CD4-positive, alpha-beta T cell (primary cell): ENCODE measurements at places on chromosomes 16 and 17.

- no peak for DNase-seq
These were observed 36.0 kb downstream of the RTN4RL1 start for GRCh38 chr17:1989135-1989534.

- no peak for DNase-seq
These were observed 179.3 kb downstream of the UTP18 start for GRCh38 chr17:51439395-51440229.

DNA sequence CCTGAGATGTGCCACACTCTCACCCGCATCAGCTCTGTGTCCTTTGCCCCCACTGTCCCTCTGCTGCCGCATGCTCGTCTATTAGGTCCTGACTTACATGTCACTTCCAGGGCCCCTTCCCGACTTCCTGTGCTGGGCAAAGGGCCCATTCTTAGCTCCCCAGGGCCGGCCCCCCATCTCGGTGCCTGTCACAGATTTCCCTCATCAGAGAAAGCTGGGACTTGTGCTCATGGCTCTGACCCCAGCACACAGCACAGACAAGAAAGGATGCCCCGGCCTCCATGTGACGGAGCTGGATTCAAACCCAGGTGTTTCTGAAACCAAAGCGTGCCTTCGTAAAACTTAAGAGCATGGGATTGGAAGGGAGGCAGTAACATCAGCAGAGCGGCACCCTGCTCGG is 5.9 kb upstream of the MAPK7 start:
- no peak for DNase-seq

GRCh38 chr17:68182940-68183551 is 64.8 kb upstream of the AMZ2 start:
- peak; percentile 59 for DNase-seq

GRCh38 chr17:39008633-39009032 is 41.4 kb upstream of the FBXO47 start:
- no peak for DNase-seq

- DNase-seq: no peak
These were observed 22.7 kb downstream of the FAM83G start for GRCh38 chr17:18981642-18982424.

DNA sequence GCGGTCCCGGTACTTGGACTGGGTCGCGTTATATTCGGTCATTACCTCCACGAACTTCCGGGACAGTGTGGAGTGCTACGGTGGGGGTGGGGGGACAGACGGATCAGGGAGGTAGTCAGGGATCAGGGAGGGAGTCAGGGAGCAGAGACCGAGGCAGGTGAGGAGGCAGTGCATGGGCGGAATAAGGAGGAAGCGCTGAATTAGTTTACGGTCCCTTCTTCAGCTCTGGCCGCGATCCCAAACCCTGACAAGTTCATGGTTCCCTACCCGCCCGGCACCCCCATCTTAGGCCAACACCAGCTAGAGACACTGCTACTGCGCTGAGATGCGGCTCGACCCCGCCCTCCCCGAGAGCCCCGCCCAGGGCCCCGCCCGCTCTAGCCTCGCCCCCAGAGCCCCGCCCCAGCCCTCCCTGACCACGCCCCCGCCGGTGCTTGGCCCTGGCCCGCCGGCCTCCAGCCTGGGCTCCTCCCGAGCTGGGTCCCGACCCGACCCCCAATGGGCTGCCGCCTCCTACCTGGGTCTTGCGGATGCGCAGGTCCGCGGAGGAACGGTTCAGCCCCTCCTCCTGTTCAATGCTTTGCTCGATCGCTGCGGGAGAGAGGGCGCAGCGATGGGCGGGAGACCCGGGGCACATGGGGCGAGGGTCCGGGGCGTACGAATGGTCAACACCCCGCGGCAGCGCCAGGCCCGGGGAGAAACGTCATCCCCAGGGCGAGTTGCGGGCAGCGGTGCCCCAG is 12.1 kb downstream of the HSD3B7 start:
- peak; percentile 77 for DNase-seq

DNA sequence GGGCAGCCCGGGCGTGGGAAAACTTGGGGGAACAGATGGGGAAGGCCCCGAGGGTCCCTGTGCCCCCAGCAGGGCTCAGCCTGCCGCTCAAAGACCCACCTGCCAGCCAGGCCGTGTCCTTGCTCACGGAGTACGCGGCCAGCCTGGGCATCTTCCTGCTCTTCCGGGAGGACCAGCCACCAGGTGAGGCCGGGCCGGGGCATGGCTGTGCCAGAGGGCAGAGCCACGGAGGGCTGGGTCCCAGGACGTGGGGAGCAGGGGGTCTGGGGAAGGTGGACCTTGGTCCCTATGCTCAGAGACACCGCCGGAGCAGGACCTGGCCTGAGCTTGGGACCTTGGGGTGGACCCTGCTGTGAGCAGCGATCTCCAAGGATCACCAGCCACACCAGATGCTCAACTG is 509 bp downstream of the ADAD2 start:
- DNase-seq: no peak

DNA sequence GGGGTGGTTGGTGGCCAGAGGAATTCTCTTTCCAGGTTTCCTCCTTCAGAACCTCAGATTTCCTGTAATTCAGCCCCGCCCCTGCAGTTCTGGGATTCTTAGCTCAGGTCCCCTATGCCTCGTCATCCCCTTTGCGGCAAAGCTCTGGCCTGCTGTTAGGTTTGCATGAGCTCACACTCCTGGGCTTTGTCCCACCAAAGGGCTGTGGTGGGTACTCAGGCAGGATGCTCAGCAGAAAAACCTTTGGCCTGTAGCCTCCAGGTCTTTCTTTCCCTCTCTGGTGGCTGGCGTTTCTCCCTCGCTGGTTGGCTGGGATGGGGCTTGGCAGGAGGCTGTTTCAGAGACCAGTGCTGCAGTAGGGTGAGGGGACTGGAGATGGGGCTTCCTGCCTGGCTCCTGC is 9.6 kb upstream of the PLEKHG4 start:
- DNase-seq: no peak

GRCh38 chr16:12573730-12574383 is 229.8 kb downstream of the CPPED1 start:
- DNase-seq: peak; percentile 64

- DNase-seq: peak; percentile 56
These were observed 4.4 kb upstream of the FOXJ1 start for GRCh38 chr17:76145231-76146052.

DNA sequence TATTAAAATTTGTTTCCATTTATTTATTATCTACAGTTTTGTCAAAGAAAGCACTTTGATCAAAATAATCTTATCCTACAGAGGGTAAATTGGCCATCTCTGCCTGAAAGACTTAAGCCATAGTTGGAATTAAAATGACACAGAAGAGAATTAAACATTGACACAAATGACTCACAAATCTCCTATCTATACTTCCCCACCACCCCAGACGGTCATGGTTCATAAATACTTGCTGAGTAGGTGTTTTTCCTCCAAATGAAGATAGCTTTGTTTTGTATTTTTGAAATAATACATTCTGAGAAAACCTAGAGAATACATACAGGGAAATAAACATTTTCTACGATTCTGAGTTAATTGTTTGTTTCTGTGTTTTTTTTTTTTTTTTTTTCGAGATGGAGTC is 142.8 kb downstream of the MAP2K6 start:
- DNase-seq: no peak

DNA sequence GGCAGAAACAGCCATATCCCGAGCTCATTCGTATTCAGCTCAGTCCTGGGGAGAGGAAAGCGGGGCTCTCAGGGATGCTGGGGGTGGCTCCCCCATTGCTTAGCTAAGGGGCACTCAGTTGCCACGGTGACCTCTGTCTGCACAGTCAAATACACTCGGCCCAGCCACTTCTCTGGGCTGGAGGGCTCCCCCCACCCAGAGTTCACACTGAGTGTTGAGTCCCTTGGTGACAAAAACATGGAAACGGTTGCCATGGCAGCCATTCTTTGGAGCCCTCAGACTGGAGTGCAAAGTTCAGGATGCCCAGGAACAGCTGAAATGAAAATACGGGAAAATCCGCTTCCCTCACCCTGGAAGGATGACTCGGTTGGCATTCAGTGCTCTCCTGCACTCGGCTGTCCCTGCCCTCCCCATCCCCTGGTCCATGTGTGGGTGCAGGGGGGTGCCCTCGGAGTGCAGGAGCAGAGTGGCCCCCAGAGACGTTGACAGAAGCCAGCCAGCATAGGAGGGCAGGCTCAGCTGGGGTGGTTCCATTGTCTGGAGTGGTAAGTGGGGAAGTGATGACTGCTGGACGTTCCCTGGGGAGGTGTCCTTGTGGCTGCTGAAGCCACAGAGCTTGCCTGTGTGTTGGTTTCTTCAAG is 216.5 kb downstream of the NTN1 start:
- no peak for DNase-seq

DNA sequence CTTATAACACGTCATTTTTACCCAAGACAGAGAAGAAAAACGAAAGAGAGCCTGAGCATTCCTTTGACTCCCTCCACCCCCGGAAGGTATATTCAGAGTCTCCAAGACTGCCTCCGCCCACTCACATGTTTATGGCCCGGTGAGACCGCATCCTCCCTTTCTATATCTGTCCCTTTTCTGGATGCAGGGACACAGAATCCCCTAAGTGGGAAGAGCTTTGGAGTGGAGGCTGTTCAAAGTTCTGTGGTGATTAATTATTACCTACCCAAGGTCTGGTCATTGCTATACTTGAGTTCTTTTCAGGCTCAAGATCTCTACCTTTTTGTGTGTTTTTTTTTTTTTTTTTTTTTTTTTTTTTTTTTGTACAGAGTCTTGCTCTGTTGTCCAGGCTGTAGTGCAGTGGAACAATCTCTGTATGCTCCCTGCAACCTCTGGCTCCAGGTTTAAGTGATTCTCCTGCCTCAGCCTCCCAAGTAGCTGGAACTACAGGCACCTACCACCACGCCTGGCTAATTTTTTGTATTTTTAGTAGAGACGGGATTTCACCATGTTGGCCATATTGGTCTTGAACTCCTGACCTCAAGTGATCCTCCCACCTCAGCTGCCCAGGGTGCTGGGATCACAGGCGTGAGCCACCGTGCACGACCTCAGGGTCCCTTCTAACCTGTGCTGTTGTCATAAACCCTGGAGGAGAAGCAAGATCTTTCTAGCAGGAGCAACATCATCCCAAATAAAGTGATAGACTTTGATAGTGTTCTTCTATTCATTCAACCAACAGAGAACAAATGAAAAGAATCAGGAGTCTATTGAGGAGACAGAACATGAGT is 407.1 kb downstream of the WWOX start:
- DNase-seq: no peak

- no peak for DNase-seq
These were observed 46.0 kb downstream of the LMF1 start for GRCh38 chr16:924806-925205.

DNA sequence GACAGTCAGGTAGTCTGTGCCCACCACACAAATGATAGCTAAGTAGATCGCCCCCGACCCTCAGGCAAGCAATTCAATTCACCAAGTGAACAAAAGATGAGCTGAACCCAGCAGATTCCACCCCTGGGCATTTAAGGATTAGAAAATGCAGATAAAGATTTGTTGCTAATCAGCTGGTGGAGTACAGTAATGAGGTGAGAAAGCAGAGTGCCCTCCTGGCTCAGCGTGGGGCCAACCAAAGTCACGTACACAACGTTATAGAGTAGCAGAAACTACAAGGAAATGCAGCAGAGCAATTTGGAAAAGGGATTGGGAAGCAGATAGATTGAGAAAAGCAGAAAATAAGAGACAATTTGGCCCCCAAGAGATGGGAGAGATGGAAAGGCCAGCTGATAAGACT is 91.2 kb downstream of the SOX9 start:
- DNase-seq: no peak

- DNase-seq: no peak
These were observed 26.6 kb downstream of the CNTNAP4 start for GRCh38 chr16:76303637-76304314.

- no peak for DNase-seq
These were observed 191.4 kb upstream of the SDK2 start for GRCh38 chr17:73835605-73836004.

DNA sequence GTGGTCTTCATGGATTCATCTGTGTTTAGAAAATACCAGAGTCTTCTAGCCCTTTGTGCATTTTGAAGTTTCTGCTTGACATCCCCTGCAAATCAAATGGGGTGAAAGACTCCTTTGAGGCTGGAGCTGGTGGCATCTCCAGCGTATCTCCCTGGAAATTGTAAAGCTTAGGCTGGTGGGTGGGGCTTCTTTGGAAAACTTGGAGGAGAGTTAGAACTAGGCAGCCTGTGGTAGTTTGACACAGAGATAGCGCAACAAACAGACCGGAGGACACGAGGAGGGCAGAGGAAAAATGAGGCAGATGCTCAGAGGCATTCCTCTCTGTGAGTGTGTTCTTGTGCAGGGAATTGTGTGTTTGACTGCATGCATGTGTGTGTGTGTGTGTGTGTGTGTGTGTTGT is 116.3 kb downstream of the IRX5 start:
- no peak for DNase-seq

DNA sequence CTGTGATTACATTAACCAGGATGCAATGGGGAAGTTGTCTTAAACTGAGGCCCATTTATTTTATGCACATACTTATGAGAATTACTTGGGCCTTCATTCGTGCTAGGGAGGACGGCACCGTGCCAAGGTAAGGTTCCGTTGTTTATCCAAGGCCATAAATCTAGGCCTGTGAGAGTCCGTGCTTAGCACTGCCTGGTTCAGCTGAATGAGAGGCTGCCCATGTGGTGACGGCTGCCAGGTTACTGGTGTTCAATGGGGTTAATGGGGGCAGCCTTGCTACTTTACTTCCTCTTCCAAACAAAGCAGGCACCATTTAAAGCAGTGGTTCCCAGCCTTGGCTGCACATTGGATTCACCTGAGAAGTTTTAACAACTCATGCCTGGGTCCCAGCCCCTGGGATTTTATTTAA is 135.1 kb upstream of the NOL11 start:
- no peak for DNase-seq

DNA sequence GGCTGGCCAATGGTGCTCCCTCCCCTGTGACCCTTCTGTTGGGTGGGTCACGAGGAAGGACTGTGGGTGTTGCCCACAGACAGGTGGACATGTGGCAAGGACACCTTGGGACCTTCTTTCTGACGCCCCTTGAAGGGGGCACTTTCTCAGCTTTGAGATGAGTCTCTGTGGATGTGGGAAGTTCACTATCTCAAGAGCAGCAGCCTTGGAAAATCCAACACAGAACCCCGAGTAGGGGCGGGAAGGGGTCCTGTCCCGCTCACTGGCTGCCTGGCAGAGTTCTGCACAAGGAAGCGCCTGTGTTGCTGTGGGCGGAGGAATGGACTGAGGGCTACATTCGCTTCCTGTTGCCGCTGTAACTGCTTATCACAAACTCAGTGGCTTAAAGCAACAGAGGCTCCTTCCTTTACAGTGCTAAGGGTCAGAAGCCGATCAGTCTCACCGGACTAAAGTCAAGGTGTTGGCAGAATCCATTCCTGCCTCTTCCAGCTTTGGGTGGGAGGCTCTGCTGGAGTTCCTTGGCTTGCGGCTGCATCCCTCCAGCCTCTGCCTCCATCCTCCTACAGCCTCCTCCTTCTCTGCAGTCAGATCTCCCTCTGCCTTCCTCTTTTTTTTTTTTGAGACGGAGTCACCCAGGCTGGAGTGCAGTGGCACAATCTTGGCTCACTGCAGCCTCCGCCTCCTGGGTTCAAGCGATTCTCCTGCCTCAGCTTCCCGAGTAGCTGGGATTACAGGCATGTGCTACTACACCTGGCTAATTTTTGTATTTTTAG is 305.2 kb downstream of the SEC14L1 start:
- peak; percentile 81 for DNase-seq

- DNase-seq: no peak
These were observed 28.5 kb downstream of the MAF start for GRCh38 chr16:79571903-79572535.
